ENCODE measurements at places on chromosomes 16 and 17.
A peak's percentile ranks its signal among the peaks of the same experiment; 100 is the strongest.

DNA sequence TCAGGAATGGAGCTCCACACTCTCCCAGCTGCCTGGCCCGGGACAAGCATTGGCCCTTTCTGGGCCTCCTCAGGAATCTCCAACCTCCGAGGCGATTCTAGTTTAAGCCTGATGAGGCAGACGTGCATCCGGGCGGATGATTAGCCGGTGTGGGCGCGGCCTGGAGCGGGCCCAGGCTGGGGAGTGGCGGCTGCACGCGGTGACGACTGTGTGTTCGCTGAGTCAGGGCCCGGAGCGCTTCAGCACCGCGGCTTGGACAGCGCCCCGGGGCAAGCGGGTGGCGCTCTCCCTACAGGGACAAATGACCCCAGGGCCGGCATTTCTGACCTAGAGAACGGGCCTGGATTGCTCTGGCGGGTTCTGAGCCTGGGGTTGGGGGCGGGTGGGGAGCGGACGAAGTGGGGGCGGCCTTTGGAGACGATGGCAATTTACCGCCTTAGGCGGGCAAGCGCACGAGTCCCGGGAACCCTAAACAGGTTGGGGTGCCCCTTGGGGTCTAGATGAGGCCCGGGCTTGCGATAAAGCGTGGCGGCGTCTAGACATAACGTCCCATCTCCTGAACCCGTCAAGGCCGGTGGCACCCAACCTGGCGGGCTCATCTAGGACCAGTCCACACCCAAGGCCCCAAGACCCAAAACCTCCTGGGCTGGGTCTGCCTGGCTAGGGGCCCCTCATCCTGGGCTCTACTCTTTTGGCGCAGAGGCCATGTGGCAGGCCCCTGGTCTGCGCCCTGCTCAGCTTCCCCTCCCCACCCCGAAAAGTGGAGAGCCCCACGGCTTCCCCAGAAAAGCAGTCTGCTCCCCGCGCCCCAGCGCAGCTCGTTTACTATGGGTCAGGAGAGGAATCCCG, 22.3 kb upstream of the ZNHIT3 start:
- DNase-seq = peak; percentile 91

DNA sequence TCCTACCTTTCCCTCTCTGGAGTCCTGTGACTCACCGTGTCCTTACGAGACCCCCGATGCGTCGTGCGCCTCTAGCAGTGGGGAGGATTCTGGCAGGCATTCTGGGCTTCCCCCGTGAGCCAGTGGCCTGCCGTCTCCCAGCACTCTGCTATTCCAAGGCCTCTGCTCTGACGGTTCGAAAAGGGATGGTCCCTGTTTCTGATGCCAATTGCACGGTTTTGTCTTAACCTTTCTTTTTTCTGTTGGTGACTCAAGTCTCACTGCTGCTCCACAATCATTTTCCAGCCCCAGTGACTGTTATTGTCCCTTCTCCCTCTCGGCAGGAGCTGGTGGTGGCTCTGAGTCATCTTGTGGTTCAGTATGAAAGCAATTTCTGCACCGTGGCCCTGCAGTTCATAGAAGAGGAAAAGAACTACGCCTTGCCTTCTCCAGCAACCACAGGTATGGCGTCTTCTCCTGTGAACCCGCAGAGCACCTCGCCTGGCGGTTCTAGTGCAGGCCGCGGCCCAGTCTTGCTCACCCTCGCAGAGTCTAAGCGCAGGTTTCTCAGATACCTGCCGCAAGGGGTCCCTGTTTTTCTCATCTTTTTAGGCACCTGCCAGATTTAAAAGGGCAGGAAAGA, 100.1 kb upstream of the CHMP6 start:
- DNase-seq = peak; percentile 99

DNA sequence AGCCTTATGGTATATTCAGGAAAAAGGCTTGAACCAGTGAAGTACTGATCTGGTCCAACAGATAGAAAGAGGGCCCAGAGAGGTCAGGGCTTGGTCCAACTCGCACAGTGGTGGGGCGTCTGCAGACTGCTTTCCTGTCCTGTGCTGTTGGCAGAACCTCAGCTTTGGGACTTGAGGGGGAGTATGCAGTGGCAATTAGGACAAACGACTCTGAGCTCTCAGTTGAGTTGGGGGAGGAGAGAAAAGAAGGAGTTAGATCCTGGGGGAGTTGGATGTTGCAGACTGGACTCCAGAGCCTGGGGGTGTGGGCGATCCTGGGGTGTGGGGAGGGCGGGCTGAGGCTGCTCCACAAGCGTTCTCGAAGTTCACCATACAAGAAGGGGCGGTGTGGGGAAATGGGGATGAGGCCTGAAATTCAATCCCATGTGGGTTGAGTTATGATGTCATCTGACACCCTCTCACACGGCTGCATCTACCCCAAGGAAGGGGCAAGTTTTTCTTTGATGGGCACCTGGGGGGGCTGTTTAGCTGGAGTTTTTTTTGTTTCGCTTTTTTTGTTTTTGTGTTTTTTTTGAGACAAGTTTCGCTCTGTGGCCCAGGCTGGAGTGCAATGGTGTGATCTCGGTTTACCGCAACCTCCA, 14.6 kb downstream of the GRB7 start:
- DNase-seq = no peak

GRCh38 chr17:80220054-80220735, at the start of the genes SGSH and SLC26A11:
Gene SGSH, minus strand, starts transcription at chr17:80220333. Its CDS starts 20 bp downstream, at chr17:80220313.
Gene SLC26A11, plus strand, starts transcription at chr17:80220427. Its CDS starts 1,134 bp downstream, at chr17:80221561.
- peak; percentile 86 for DNase-seq

DNA sequence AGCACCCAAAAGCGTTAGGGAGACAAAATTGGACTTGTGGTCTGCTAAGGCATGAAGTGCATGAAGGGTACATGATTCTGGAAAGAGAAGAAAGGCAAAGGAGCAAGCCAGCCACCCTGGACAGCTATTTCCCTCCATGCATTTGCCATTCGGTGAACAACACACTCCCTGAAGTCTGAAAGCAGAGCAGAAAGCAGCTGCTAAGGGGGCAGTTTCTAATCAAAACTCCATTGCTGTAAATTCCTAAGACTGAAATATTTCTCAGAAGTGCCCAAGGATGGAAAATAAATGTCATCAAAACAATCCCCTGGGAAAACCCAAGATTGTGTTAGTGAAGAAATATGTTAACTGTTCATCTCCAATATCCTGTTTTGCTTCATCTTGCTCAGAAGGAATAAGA, 44.3 kb downstream of the PMP22 start:
- no peak for DNase-seq

GRCh38 chr17:17931159-17931558, 41.0 kb downstream of the TOM1L2 start:
- no peak for DNase-seq

GRCh38 chr17:30550512-30551273, 73.5 kb downstream of the GOSR1 start:
- DNase-seq = peak; percentile 78

DNA sequence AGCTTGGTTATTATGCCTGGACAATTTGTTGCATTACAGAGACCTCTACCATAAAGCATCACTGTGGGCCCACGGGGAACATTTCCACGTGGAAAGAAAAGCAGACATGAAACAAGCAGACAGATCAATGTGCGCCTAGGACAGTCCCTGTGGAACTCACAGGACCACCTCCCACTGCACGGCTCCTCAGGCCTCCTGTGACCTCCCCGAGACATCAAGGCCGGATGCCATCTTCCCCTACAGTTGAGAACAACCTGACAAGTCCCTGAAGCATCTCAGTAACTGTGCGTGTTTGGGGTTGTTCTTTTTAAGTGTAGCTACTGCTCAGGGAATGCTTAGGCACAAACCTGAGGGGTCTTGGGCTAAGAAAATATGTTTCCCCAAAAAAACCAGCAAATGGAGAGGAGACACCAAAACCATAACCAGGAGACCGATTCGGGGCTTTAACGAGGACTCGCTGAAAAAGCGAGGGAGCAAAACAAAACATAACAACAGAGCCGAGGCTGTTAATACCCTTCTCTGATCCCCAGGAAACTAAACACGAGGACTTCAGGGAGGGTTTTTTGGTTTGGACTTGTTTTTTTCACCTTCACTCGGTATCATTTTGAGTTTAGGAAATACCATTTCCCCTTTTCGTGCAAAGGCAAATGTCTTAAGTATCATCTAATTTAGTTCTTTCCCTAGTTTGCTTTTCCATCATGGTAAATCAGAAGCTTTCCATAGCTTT, 87.1 kb downstream of the CYTH1 start:
- no peak for DNase-seq

GRCh38 chr16:1677339-1677738, 740 bp upstream of the JPT2 start:
- DNase-seq = no peak

- DNase-seq = no peak
Measured at GRCh38 chr16:24428756-24429155, 110.6 kb upstream of the RBBP6 start.

DNA sequence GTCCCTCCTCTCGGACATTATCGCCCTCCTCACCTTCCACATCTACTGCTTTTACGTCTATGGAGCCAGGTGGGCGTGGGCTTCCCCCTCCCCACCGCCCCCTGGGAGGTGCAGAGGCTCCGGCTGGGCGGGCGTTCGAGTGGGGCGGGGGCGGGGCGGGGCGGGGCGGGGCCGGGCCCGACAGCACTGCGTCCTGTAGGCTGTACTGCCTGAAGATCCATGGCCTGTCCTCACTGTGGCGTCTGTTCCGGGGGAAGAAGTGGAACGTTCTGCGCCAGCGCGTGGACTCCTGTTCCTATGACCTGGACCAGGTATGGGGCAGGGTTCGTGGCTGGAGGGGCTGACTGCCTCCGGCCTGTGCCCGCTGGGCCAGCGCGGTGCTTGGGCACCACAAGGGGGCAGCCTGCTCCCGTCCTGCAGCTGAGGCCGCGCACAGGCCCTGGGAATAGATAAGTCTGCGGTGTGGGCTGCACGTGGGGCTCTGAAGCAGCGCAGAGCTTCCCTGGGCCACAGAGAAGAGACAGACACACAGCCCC, 9.2 kb downstream of the PIGQ start:
- DNase-seq = peak; percentile 62

- peak; percentile 44 for DNase-seq
Measured at GRCh38 chr17:4938688-4939545, 929 bp downstream of the SLC25A11 start.

- DNase-seq = no peak
Measured at GRCh38 chr16:11800382-11800718, 3.3 kb upstream of the ZC3H7A start.

GRCh38 chr17:78391843-78392242, 13.4 kb downstream of the PGS1 start:
- peak; percentile 93 for DNase-seq

GRCh38 chr16:88479793-88480760, 27.0 kb downstream of the ZFPM1 start:
- no peak for DNase-seq

DNA sequence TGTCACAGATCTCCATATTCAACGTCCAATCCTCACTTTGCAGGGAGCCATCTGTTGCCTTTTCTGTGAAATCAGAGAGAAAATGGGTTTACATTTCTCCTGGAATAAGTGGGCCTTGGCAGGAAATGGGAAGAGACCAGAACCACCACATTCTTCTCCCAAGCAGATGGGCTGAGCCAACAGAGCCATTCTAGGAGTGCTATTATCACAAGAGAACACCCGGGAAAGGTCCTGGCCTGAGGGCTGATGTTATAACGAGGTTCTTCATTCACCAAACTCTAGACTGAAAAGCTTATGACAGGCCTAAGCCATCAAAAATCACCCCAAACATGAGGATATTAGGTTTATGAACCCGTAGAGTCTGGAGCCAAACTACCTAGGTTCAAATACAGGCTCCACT, 64.7 kb downstream of the TOM1L2 start:
- DNase-seq = no peak

GRCh38 chr17:81539961-81540675, 11.9 kb downstream of the FSCN2 start:
- no peak for DNase-seq

- no peak for DNase-seq
Measured at GRCh38 chr16:76370344-76370743, 93.1 kb downstream of the CNTNAP4 start.
